ENCODE measurements at places on chromosomes 13 and 19. TPM values are rescaled to one million over a fixed set of nuclear protein-coding genes. Genes with fewer than 3 reads are reported as not detected.

CNN1 gene
- polyA plus RNA-seq: 3.1 TPM

KLK14 gene
- polyA plus RNA-seq: 0.70 TPM

CYP2A7 gene
- polyA plus RNA-seq: not detected

LINGO3 gene
- 3.2 TPM for polyA plus RNA-seq

All from brain (organoid and tissue), 16 donors.